Left lung (tissue), 14 donors: ENCODE measurements at places on chromosomes 4 and X. TPM values are rescaled to one million over a fixed set of nuclear protein-coding genes. Genes with fewer than 3 reads are reported as not detected.

The ZNF157 gene
- 1.2 TPM for polyA plus RNA-seq

The SPIN2A gene
- polyA plus RNA-seq, result 3.5 TPM

The KCNIP4 gene
- 5.2 TPM for polyA plus RNA-seq

The ZNF711 gene
- 81.9 TPM for polyA plus RNA-seq

The FGF2 gene
- 7.2 TPM for polyA plus RNA-seq

The GPR34 gene
- polyA plus RNA-seq, result 5.9 TPM

The ADH1C gene
- polyA plus RNA-seq, result 17.9 TPM

The CSAG2 gene
- polyA plus RNA-seq, result not detected

DNA sequence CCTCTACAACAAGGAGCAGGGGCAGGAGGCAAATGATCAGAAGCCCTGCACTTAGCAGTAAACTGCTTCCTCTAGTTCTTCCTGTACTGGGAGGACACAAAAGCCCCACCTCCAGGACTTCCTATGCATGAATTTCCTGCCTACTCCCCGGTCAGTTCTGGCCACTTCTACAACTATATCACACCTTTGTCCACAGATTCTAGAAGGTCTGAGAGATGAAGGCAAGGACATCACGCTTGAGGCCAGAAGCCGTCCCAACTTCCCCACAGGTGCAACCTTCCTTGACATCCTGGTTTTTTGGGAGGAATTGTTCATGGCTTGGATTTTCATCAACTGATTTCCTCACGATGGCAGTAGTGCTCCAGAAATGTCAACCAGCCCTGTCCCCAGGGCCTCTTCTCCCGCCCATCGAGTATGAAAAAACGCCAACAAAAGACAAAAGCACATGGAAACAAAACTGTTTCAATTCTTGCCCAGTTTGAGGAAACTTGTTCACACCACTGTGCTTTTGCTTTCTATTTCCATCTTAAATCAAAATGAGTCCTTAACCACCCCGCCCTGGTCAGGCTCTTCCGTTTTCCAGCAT is 206.5 kb upstream of the STK26 start:
- DNase-seq, result peak; percentile 75

DNA sequence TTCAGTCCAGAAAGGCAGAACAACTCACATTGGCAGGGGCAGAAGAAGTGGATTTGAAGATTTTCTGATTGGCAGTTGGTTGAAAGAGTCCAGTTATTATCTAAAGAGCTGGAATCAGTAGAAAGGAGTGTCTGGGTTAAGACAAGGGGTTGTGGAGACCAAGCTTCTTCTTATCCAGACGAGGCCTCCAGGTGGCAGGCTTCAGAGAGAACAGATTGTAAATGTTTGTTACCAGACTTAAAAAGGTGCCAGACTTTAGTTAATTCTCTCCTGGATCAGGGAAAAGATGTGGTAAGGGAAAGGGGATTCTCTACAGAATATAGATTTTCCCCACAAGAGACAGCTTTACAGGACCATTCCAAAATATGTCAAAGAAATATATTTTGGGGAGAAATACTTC is 36.7 kb upstream of the TLR3 start:
- DNase-seq, result no peak

GRCh38 chrX:74540635-74541249 is 73.7 kb downstream of the RLIM start:
- no peak for DNase-seq

GRCh38 chrX:43605351-43605750 is 50.7 kb upstream of the MAOA start:
- DNase-seq, result no peak

GRCh38 chr4:130393642-130394041 is 1297.7 kb downstream of the C4orf33 start:
- no peak for DNase-seq

- DNase-seq, result no peak
These were observed 33.9 kb downstream of the NAA11 start for GRCh38 chr4:79292008-79292407.

DNA sequence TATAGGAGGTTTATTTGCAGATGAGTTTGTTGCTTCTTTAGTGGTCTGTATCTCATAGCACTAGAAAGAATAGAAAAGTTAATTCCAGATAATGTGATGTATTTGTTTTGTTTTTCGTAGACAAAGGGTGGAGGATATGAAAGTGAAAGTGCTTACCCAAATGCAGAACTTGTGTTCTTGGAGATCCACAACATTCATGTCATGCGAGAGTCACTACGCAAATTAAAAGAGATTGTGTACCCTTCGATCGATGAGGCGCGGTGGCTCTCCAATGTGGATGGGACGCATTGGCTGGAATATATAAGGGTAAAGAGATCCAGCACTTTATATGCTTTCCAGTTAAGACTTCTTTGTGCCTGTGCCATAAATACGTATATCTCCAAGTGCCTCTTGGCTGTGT is 43.3 kb downstream of the MTMR1 start:
- DNase-seq, result no peak

- no peak for DNase-seq
These were observed 1286.6 kb downstream of the FSTL5 start for GRCh38 chr4:160877087-160877790.

DNA sequence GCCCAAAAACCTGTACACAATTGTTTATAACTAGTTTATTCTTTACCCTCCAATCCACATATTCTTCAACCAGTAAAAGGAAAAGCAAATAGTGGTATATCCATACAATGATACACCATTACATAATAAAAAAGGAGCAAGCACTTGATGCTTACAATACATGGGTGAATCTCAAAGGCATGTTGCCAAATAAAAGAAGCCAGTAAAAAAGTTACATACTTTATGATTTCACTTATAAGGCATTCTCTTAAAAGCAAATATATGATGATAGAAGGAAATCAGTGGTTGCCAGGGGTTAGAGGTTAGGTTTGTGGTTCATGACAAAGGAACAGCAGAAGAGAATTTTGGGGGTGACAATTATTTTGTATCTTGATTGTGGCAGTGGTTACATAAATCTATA is 896.1 kb upstream of the LCORL start:
- no peak for DNase-seq

GRCh38 chr4:58515226-58515625 is 1405.0 kb upstream of the IGFBP7 start:
- no peak for DNase-seq

GRCh38 chrX:78327370-78328086 is at the start of gene CYSLTR1:
Gene CYSLTR1 (minus strand): TSS chrX:78327611. CDS start chrX:78273746, 53,865 bp downstream.
- no peak for DNase-seq

- DNase-seq, result no peak
These were observed 1456.9 kb downstream of the TECRL start for GRCh38 chr4:62952366-62952765.

DNA sequence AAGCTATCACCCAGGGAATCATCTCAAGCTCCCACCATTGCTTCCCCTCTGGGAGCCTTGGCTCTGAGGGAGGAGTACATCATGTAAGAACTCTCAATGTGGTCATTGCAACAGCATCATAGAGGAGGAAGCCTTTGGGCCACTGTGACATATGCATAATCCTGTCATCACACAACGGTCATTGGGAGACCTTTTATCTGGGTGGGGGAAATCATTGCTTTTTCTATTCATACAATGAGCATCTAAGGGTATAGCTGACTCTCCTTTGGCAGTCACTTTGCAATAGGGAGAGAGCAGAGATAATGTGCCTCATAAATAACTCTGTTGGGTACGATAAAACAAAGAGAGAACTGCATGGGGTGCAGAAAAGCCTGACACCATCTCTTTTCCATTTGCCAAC is 155.2 kb upstream of the KCNIP4 start:
- no peak for DNase-seq

DNA sequence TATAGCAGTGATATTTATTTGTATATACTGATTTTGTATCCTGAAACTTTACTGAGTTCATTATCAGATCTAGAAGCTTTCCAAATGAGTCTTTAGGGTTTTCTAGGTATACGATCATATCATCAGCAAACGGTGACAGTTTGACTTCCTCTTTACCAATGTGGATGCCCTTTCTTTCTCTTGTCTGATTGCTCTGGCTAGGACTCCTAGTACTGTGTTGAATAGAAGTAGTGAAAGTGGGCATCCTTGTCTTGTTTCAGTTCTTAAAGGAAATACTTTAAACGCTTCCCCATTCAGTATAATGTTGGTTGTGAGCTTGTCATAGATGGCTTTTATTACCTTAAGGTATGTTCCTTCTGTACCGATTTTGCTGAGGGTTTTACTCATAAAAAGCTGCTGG is 37.5 kb downstream of the CBR4 start:
- DNase-seq, result no peak

DNA sequence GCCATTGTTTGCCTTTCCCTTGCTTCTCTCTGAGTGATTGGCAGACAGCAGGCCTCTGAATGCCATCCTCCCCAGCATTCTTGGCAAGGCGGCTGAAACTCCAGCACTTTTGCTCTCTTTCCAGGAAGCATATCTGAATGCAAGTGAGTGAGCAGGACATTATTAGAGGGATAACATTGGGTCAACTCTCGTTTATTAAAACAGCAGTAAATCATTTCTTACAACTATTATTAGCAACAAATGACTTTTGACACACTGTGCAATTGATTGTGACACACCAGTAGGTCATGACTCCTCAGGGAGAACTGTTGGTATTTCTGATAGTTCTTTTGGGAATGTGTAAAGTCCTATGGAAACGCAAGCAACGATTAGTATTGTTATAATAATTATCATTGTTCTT is 103.8 kb downstream of the EFNB1 start:
- DNase-seq, result no peak

- DNase-seq, result no peak
These were observed 906.5 kb downstream of the FAT4 start for GRCh38 chr4:126221282-126221681.

DNA sequence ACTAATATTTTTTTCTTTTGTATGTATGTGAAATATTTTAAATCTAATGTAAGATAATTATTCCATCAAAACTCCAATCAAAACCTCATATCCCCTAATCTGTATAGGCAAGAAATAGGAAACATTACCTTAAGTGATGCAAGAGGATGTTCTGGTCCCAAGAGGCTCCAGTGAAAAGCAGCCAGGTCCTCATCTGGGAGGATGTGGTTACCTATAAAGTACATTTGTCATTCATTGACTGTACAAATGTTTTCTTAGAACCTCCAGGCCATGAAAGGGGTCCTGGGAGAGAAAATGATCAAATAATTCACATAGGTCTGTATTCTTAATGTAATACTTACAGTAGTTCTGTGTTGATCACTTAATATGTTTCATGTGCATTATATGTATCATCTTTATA is 25.5 kb downstream of the FAM120C start:
- no peak for DNase-seq

- DNase-seq, result no peak
These were observed 16.6 kb upstream of the DDIT4L start for GRCh38 chr4:100206850-100207249.

- no peak for DNase-seq
These were observed 27.4 kb downstream of the LEF1 start for GRCh38 chr4:108141213-108141950.

DNA sequence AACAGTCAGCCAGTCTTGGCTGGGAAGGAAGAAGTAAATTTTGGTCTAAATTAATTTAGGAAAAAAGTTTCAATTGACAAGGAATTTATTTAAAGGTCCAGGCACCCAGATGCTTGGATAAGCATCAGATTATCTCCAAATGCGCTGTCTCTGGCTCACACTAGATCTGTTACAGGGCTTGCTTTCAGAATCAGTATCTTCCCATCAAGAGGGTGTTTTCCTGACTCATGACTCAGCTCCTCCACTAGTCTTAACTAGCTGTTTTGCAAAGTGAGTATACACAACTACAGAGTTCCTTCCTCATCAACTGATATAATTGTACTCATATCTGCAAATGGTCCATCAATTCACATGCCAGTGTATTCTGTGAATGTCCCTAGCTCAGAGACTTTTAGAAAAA is 482.1 kb upstream of the CPEB2 start:
- DNase-seq, result no peak

GRCh38 chr4:74228691-74229640 is 71.0 kb downstream of the MTHFD2L start:
- DNase-seq, result peak; percentile 59

- no peak for DNase-seq
These were observed 51.2 kb upstream of the PGRMC2 start for GRCh38 chr4:128338634-128339355.

DNA sequence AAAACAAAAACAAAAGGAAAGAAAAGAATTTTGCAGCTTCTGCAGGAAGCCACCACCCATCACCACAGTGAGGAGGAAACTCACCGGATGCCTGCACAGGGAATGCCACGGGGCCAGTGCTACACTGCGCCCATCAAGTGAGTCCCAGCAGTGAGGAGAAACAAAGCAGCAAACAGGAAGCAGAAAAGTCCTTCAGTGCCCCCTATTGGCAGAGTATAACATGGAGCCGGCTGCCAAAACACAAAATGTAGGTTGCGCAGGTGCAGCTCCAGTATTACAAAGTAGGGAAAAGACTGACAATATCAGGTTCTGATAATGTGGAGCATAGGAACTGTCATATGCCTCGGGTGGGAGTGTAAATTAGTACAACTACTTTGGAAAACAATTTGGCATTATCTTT is 23.3 kb upstream of the SCML2 start:
- no peak for DNase-seq

DNA sequence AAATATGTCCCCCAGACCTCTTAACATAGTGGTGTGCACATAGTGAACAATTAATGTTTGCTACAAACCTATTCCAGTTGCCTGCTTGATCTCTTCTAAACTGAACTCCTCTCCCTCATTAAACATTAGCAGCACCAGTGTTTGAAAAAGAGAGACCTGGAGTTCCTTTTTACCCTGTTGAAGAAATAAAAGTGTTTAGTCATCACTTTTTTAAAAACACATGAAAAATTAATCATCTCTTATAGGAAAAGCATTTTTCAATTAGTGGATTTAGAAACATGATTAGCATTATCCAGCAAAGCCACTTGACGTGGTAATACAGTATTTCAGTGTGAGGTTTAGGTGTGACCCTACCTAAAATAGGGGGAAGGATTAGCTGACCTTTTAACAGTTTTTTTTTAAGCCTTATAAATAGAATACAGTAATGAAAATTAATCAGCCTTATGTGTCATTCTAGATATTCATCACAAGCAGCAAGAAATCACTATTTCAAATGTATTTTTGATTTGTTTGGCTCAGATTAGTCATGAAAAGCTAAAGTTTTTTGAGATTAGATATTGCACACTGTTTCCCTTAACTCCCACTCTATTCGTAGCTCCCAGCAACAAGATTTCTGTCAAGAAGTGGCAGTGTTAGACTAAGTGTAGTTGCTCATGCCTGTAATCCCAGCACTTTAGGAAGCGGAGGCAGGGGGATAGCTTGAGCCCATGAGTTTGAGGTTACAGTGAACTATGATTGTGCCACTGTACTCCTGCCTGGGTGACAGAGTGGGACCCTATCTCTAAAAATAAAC is 26.2 kb downstream of the CUL4B start:
- no peak for DNase-seq
